ENCODE measurements at places on chromosomes 1 and 21. TPM values are rescaled to one million over a fixed set of nuclear protein-coding genes. Genes with fewer than 3 reads are reported as not detected.

Gene SYDE2
- 10.0 TPM for total RNA-seq

Gene TFF2
- not detected for total RNA-seq

Gene KIRREL1
- total RNA-seq = 64.7 TPM

Gene CCDC17
- 0.56 TPM for total RNA-seq

Gene CHI3L2
- 0.18 TPM for total RNA-seq

Gene C1orf210
- total RNA-seq = not detected

Gene OXCT2
- 0.28 TPM for total RNA-seq

- peak; percentile 74 for DNase-seq
These were observed 8.7 kb upstream of the PIK3C2B start for GRCh38 chr1:204503122-204503912.

DNA sequence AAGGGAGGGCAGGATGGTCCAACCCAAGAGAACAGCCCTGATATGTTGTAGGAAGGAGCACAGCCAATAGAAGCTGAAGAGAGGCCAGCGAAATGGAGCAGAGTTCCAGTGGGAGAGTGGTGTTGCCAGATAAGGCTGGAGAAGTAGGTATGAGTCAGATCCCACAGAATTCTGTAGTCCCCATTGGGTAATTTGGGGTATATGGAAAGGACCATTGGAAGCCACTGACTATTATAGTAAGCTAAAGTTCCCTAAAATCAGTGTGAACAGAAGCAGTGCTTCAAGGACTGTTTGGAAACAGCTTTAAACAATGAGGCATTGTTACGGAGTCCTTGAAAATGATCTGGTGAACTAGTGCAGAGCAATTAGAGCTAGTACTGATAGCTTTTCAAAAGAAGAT is 63.0 kb downstream of the DISP1 start:
- no peak for DNase-seq

DNA sequence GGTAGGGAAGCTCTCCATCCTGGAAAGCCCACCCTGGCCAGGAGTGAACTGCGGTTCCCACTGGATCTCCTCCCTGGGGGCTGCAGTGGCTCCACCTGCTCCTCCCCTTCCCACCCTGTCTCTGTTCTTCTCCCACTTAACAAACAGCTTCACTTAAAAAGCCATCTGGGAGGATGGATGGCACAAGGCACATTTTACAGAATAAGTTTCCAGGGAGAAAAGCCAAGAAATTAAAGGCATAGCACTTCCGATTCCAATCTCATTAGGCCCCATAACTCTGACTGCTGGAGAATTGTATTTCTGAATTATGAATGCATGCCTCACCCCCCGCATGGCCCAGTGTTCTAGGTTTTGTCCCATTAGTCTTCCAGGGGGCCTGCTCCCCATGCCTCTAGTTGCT is 718.3 kb downstream of the PTPRU start:
- no peak for DNase-seq

GRCh38 chr1:52321061-52321460 is 44.9 kb downstream of the CC2D1B start:
- DNase-seq = no peak

DNA sequence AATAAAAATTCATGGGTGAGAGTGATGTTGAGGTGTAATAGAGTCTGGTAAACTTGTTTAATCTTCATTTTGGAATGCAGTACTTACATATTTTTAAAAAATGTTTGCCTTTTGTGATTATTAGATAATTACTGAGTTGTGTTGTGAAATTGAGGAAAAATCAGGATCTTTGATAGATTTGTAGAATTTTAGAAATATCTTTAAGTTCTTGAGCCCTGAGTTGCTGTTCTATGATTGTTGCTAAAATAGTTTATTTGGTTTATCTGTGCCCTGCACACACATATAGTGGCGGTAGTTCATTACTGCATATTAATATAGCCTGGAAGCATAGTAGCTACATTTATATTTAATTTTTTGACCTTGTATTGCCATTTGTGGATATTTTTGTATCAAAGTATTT is 1.6 kb downstream of the B3GALT2 start:
- no peak for DNase-seq

- DNase-seq = no peak
These were observed 22.3 kb downstream of the STYXL2 start for GRCh38 chr1:167116174-167116573.

- no peak for DNase-seq
These were observed 76.4 kb downstream of the TGFB2 start for GRCh38 chr1:218421531-218421930.

DNA sequence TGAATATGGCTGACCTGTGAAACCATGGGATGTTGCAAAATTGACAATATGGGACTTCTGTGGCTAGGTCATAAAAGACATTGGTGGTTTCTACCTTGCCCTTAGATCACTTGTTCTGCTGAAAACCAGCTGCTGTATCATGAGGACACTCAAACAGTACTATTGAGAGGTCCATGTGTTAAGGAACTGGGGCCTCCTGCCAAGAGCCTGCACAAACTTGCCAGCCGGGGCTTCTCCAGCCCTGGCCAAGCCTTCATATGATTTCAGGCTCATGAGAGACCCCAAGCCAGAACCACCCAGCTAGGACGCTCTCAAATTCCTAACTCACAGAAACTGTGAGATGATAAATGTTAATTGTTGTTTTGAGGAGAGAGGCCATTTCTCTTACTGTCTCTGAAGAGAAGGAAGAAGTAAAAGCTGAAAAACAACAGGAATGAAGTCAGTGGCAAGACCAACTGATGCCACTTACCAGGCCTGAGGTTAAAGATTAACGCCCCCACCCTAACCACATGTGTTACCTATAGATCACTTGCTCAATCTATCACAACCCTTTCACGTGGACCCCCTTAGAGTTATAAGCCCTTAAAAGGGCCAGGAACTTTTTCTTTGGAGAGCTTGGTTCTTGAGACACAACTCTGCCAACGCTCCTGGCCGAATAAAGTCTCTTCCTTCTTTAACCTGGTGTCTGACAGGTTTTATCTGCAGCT is 3.9 kb upstream of the PITHD1 start:
- DNase-seq = no peak

DNA sequence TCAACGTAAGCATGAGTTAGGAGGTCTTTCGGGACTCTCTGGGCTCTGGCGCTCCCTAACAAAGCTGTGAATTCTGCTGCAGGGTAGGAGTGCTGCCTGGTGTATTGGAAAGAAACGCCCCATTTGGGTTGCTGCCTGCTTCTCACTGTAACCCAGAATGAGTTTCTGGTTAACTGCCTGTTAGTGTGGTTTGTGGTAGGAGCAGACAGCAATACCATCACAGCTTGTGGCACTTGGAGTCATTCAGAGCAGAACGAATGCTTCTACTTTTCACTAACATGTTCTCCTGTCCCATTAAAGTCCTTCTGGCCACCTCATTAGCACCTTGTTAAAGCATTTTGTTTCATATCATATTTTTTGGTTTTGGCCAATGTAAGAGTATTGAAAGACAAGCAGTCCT is 18.1 kb downstream of the MAP3K7CL start:
- DNase-seq = peak; percentile 64

DNA sequence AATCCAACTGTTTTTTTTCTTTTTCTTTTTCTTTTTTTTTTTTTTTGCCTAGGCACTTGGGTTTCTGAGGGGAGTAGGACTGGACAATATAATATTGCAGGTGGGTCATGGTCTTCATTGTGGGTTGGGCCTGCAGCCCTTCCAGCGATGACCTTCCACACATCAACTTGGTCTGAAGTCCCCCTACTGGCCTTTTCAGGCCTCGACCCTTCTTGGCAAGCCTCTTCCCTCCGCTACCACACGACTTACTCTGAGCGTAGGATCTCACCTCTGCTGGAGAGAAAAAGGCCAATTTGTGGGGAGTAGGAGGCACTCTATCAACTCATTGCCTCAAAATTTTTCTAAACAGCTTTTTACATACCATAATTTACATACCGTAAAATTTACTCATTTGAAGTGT is 51.1 kb upstream of the GRIK3 start:
- DNase-seq = no peak

GRCh38 chr1:107563441-107563840 is 401.5 kb downstream of the VAV3 start:
- no peak for DNase-seq

- no peak for DNase-seq
These were observed 3.4 kb downstream of the TRIM11 start for GRCh38 chr1:228403231-228403631.

- DNase-seq = no peak
These were observed 34.4 kb upstream of the NRDC start for GRCh38 chr1:51912881-51913280.

DNA sequence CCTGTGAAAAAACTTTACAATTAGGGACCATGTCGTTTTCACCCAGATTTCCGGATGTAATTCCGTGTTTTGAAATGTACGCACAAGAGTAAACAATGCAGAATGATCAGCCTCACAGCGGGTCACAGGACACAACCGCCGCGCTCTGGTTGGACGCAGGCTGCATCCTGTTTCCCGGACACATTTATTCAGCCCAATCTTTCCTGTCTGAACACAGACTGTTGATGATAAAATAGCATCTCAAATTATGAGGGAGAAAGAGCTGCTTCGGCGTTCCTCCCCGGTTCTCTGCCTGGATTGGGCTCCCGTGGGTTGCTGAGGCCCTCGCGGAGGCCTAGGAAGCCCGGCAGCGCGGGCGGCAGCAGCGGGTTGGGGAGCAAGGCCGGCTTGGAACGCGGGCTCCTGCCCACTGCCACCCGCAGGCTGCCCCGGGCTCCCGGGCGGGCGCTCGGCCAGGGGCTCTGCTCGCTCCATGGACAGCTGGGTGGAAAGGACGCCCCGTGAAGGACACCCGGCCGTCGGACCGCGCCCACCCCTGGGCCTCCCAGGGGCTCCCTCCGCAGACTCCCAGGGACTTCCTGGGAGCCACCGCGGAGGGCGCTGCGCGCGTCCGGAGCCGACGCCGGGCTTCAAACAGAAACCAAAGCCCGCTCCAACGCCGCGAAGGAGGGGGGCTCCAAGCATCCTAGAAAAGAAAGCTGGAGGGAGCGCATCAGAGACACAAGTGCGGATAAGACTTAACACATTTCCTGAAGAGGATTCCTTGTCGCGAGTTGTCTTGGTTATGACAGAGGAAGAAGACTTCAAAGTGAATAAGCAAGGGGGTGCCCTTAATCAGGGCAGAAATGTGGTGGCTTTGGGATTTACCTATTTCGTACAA is 122.3 kb downstream of the ESRRG start:
- DNase-seq = peak; percentile 78

- peak; percentile 34 for DNase-seq
These were observed 13.8 kb upstream of the POGZ start for GRCh38 chr1:151472856-151473731.

GRCh38 chr1:143698016-143698415 is 273.8 kb downstream of the FAM72C start:
- no peak for DNase-seq

DNA sequence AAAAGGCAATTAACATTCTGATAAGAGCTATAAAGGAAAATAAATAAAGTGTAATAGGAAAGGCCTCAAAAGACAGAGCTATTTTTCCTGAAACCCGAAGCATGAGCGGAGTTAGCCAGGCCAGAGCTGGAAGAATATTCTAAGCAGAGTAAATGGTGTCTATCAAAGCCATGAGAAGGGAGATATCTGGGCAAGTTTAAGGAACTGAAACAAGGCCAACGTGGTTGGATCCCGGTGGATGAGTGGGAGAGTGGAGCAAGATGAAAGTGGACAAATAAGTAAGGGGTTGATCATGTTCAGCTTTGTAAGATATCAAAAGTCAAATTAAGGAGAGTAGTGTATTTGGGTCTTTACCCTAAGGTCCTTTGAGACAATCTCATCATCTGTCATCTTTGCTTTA is 234.0 kb downstream of the TM2D1 start:
- no peak for DNase-seq

GRCh38 chr1:201643835-201644104 is 104.8 kb downstream of the NAV1 start:
- DNase-seq = no peak

DNA sequence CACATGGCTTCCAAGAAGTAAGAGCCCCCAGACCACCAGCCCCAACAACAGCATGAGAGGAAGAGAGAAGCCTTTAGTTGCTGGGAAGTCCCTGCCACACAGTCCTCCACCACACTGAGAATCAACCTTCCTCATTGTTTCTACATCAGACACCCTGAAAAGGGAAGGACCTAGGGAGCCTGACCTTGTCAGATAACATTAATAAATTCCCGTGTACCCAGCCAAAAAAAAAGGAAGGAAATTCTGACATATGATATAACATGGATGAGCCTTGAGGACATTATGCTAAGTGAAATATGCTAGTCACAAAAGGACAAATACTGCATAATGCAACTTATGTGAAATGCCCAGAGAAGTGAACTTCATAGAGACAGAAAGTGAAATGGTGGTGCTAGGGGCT is 65.6 kb upstream of the ARHGAP29 start:
- no peak for DNase-seq

DNA sequence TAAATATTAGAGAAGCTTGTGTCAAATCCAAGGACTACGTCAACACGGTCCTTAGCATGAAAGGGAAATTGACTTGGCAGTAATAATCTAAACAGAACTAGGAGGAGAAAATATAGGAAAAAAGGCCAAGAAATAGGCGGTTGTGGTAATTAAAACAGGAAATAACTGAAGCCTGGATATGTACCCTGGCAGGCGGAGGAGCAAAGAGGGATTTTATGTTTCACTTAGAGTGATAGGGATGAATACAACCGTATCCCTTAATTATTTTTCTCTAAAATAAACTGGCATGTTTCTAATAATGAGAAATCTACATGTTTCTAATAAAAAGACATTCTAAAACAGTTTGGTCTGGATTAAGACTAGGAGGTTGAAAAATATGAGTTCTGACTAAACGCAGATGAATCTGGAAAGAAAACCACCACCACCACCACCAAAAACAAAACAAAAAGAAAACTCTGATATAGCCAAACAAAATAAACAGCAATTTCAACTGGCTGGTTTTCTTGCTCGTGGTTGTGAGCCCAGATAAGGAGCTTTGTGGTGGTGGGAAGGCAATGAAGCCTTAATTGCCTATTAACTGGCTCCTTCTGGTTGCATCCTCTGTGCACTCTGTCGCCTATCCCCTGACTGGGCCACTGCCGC is 334.2 kb upstream of the SNX7 start:
- peak; percentile 84 for DNase-seq

- DNase-seq = peak; percentile 65
These were observed 240.2 kb downstream of the USH2A start for GRCh38 chr1:216183007-216183406.

DNA sequence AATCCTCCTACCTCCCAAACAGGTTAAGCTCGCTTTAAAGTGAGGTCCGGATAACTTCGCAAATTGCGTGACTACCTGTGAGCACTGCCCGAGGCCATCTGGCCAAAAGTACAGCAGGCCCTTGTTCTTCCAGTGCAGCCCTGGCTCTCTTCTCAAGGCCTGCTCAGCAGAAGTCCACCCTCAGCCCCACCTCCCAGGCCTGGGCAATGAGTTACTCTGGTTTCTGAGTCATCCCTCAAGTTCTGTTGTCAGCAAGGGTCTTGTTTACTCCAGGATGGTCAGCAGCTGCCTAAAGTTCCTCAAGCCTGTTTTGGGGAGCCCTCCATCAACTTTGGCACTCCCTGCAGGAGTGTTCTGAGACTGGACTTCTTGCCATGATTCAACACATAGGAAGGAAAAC is 101.7 kb downstream of the BCAR3 start:
- peak; percentile 97 for DNase-seq

- DNase-seq = no peak
These were observed 45.4 kb downstream of the C1orf185 start for GRCh38 chr1:51147394-51147793.
